ENCODE measurements at places on chromosomes 11 and 22.

- no peak for DNase-seq
Observed at GRCh38 chr22:30046716-30047363, 33.4 kb upstream of the HORMAD2 start.

GRCh38 chr11:132716037-132716436 is 816.3 kb downstream of the OPCML start:
- no peak for DNase-seq

DNA sequence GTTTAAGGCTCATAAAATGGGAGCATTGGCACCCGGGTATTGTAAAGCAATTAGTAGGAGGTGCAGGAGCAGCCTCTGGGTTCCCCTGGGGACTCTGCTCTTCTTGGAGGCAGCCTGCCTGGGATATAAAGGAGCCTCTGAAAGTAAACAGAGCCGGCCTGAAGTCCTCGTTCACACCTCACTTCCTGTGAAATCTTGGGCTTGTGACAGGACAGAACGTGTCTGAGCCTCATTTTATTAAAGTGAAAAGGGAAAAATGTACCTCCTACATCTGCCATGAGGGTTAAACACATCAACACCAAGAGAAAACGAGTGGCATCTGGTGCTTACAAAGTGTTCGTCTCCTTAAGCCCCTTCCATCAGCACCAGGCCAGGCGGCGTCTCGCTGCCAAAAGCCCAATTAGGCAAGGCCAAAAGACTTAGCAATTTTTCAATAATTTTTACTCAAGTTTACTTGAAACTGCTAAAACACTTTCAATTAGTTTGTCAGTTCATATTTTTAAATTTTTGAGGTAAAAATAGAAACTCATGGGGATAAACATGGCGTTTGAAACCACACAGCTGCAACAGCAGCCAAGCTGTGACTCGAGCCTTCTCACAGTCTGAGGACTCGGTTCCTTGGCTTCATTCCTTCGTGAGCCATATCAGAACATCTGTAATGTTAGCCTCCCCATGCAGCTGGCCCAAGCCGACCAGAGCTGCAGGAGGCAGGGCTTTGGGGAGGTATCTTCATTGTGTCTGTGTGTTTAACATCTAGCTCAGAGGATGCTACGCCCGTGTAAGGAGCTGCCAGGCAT is 33.6 kb downstream of the MAP6 start:
- no peak for DNase-seq

DNA sequence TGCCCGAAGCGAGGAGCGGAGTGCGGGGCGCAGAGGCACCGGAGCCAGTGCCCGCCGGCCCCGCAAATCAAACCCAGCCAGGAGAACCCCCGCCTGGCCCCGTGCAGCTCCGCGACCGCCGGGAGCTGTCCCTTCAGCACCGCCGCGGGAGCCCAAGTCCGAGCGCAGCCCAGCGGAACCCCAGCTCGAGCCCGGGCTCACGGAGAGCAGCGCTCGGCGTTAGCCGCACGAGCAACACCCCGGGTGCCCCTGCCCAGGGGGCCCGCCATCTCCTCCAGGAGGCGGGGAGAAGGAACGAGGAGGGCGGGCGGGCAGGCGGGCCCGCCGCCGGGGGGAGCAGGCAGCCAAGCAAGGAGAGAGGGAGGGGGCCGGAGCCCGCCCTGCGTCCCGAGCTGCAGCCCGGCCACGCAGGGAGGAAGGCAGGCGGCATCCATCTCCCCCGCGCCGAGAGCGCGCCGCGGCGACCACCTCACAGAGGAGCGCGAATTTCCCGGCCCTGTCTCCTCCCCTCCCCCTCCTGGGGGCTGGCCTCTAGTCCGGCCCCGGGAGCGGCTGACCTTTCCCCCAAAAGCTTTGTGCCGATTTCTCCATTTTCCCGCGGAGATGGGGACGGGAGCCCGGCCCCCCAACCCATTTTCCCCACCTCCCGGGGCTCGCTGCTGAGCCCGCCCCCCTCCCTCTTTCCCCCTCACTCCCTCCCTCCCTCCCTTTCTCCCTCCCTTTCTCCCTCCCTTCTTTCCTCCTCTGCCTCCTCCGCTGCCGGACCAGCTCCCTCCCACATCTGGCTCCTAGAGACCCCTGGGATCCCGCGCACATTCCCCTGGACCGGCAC is 621 bp downstream of the KCNC1 start:
- peak; percentile 64 for DNase-seq

GRCh38 chr22:49997251-49997599 is 15.3 kb downstream of the IL17REL start:
- no peak for DNase-seq

- DNase-seq = no peak
Observed at GRCh38 chr11:126333142-126333541, 22.3 kb upstream of the ST3GAL4 start.

DNA sequence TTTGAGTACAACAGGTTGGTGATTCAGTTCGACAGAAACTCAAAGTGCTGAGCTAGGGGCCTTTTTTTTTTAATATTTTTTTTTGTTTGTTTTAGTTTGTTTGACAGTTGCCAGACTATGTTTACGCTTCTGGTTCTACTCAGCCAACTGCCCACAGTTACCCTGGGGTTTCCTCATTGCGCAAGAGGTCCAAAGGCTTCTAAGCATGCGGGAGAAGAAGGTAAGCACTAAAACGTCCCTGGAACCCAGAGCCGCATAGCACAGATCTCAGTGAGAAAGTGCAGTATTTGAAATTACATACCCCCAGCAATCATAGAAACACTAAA is 649 bp downstream of the PRRG4 start:
- peak; percentile 19 for DNase-seq

GRCh38 chr11:27183672-27184457 is 143.2 kb downstream of the BBOX1 start:
- peak; percentile 43 for DNase-seq

- DNase-seq = peak; percentile 79
Observed at GRCh38 chr11:126310200-126310991, 6.5 kb downstream of the DCPS start.

DNA sequence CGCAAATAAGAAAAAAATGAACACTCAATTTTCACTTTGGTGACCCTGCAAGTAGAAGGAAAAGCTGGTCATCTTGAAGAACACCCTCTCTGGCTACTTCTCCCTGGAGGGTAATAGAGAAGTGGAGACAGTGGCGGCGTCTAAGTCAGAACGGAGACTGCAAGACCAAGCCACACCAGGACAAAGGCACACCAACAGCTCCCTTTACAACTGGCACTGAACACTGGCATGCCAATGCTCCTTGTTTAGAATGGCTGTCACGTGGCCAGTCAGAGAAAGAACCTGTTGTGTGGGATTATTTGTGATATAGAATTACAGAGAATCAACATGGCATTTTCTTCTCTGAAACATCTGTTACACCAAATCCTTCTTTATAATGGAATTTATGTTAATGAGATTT is 61.3 kb upstream of the YPEL1 start:
- no peak for DNase-seq

DNA sequence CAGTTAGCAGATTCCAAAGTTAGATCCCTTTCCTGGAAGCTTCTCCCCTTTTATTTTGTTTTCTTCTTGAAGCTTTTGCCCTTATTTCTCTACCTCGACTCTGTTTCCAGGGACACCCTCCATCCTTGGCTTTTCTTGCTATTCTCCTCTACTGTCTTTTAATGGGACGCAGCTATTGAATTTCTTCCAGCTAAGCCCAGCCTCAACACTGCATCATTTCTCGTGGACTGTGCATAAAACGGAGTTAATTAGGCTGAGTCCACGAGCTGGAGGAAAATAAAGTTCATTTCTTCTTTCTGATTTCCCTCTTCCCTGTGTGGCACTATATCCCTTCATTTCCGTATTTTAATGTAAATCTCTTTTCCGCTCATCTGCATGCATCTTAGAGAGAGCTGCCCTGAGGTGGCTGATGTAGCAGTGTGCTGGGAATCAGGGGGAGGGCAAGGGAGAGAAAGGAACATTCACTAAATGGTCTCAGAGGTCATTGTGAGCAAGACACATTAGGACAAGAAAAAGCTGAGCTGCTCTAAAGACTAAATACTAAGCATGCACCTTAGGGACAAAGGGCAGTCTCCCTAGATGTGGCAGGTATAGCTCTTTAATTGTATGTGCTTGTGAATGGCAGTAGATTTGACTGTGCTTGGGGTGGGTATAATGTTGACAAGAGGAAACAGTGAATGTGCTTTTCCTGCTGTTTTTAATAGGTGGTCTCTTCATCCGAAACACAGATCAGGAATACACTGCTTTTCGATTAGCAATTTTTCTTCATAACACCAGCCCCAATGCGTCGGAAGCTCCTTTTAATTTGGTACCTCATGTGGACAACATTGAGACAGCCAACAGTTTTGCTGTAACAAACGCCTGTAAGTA is 1.9 kb downstream of the GRIA4 start:
- DNase-seq = no peak

DNA sequence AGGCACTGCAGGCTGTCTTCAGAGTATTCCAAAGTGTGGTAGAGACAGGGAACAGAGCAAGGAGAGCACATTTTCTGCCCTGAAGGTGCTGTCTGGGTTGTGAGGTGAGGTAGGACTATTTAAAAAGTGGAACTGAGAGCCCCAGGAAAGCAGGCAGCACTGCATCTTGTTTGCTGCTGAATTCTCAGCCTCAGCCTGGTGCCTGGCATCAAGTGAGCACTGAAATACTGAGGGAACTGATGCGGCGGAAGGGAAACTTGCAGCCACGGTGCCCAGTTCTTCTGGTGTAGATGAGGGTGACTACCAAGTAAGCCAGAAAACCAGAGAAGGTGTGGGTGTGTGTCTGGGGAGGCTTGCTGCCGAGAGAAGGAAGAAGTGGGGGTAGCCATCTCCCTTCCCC is 59.5 kb downstream of the TNRC6B start:
- no peak for DNase-seq

- DNase-seq = no peak
Observed at GRCh38 chr22:35359380-35360065, 21.4 kb upstream of the HMOX1 start.

GRCh38 chr11:12288212-12288930 is 89.0 kb upstream of the PARVA start:
- DNase-seq = peak; percentile 86

- no peak for DNase-seq
Observed at GRCh38 chr11:69086152-69087132, 37.7 kb downstream of the TPCN2 start.

DNA sequence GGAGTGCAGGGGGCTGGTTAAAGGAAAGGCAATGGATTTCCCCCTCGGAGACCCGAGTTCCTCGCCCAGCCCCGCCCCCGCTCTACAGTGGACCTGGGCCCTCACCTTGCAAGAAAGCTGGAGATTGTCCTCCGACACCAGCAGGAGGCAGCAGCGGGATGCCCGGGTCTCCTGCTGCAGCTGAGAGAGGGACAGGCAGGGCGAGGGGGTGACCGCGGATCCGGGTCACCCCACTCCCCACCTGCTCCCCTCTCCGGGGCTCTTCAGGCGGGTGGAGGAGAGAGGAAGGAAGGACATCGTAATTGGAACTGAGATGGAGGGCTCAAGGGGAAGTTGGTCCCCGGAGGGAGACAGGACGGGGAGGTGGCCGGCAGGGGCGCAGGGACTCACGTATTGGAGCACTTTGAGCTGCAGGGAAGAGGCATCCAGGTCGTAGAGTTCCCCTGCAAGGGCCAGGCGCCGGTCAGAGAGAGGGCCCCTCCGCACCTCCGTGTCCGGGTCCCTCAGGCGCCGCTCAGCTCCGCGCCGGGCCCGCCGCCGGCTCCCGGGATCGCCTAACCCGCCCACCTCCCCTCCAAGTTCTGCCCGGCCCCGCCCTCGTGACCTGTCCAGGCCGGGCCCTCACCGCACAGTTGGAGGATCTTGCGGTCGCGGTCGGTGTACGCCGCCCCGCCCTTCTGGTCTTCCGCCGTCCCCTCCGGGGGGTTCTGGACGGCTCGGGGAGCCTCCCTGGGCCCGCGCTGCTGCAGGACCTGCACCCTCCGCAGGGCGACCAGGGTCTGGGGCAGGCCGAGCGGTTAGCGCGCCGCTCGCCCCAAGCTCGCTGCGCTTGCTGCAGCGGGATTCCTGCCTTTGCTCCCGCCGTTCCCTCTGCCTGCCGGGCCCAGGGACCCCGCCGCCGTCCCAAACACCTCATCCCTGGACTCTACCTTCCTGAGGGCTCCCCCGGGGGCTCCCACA is 84.1 kb downstream of the PDE2A start:
- peak; percentile 70 for DNase-seq

DNA sequence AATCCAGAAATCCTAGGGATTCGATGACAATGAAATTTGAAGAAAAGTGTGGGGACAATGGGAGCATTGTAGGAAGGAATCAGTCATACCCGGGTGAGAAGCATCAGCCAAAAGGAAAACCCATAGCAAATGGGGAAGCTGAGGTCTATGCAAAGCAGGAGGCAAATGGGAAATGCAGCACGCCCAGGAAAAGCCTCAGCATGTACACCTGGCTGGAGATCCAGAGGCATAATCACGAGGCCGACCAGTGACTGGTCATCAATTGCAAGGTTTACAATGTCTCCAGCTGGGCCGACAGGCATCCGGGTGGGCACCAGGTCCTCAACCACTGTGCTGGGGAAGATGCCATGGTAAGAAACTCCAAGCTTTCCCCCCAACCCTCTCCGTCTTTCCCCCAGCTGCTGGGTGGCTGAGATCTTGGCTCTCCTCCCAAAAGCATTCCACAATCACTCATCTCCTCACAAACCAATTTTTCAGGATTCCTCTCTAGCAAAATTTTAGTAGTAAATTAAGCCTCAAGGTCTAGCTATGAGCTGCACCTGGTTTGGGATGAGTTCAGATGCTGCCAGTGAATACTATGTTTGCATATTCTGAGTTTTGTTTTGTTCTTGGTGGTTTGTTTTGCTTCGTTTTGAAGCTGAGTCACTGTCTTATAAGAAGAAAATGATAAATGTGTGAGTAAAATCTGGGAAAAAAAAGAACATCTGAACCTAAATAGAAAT is 98.0 kb upstream of the OR5AK2 start:
- no peak for DNase-seq

DNA sequence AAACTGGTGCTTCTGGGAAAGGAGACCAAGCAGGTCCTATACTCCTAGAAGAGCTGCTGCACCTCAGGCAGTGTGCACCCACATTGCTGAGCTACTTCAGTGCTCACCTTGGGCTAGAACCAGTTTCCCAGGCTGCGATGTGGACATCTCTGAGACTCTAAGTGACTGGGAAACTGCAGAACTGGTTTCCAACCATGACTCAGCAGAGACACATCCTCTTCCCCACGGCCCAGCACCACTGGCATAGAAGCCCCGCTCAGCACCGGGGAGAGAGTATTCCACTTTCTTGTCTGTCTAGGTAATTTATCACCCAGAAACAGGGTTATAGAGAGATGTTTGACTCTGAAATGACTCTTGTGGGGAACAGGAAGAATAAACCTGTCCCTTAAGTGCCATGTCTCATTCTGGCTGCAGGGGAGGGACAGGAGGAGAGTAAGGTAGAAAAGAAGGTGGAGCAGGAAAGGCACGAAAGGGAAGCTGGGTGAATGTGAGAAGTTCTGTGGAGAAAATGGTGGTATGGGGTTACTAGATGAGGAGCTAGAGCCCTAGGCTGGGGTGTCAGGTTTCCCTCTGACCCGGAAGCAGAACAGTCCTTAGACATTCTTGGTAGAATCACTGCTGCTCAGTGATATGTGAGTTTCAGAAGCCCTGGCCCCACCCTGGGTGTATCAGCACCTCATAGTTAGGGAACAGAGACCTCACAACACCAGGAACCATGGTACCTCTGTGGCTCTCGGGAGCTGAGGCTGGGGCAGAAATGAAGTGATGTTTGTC is 340.4 kb upstream of the NCAM1 start:
- DNase-seq = no peak

All from HEK293T (cell line).